ENCODE measurements at places on chromosomes 5 and 9. TPM values are rescaled to one million over a fixed set of nuclear protein-coding genes. Genes with fewer than 3 reads are reported as not detected.

The SLC45A2 gene
- 0.66 TPM for total RNA-seq

The IL3 gene
- total RNA-seq: not detected

The MLANA gene
- not detected for total RNA-seq

- DNase-seq: no peak
Measured at GRCh38 chr5:167643631-167644280, 647.7 kb upstream of the WWC1 start.

DNA sequence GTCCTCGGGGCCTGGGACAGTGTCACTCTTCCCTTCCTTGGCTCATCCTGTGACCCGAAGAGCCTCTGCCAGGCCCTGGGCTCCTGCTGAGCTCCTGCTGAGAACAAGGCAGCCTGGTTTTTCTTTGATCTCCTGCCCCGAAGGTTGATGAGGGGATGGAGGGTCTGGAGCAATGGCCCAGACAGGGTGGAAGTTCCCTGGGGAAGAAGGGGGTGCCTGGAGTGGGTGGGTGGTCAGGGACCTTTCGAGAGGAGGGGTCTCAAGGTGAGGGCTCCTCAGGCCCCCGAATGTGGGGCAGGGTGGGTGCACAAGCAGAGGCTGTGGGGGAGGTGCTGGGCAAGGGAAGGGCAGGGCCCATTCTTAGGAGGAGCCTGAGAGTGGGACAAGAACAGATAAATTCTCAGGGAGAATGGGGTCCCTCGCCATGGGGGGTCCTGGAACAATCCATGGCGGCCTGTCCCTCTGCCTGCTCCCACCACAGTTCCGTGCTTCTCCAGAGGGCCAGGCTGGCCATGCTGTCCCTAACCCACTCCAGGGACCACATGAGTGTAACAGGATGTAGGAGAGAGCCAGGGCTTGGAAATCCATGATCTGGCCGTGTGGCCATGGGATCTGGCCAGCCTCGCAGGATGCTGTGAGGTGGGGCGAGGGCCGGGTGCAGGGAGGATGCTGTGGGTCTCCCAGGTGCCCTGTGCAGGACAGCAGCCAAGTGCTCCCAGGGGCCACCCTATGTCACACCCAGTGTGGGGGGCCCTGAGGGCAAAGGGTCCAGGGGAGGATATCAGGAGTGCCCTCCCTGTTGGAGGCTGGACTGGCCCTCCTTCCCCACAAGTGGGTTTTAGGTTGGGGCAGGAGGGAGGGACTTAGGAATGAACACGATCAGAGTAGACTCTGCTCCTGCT lies 128.5 kb upstream of the LPCAT1 start:
- no peak for DNase-seq

- DNase-seq: peak; percentile 13
Measured at GRCh38 chr9:3028535-3028934, 184.6 kb upstream of the PUM3 start.

DNA sequence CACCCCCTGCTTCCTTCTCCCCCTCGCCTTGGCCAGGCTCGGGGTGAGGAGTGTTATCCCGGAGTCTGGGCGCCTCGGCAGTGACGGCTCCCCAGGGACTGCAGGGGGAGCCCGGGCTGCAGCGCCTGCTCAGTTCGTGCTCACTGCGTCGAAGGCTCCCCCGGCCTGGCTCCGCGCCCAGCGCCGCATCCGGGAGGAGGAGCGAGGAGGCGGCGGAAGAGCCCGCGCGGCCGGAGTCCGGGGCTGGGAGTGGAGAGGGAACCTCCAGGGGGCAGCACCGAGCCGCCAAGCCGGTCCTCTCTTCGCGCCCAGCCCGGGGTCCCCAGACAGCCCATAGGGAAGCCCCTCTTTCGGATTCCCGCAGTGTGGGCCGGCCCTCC lies 1.3 kb upstream of the EGR1 start:
- DNase-seq: peak; percentile 95

Data from mucosa of gallbladder (tissue), 1 donor.